Thoracic aorta (tissue), 2 donors: ENCODE measurements at places on chromosomes 2 and 18. TPM values are rescaled to one million over a fixed set of nuclear protein-coding genes. Genes with fewer than 3 reads are reported as not detected.

GRCh38 chr2:16023506-16024360, 83.4 kb downstream of the MYCN start:
- no peak overlapping the region for H3K4me3 ChIP-seq
- H3K27me3 ChIP-seq, result no peaks in the 10 kb centered on the region
- no peaks in the 10 kb centered on the region for H3K4me1 ChIP-seq
- no peak for DNase-seq
- H3K36me3 ChIP-seq, result no peaks in the 10 kb centered on the region
- H3K27ac ChIP-seq, result no peak overlapping the region

DNA sequence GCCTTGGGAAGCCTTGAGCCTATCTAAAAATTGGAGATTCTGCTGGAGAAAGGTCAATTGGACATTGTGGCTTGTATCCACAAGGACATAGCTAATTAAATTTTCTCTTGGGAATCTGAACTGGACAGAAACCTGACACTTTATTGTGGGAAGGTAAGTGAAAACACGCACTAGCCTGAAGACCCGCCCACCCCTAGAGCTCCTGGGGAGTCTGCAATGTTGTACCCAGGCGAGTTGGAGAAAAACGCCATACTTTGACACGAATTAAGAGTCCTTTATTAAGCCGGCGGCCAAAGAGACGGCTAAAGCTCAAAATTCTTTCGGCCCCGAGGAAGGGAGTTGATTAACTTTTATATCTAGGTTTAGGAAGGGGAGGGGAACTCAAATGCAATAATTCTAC, 1.2 kb upstream of the ZNF892 start:
- no peaks in the 10 kb centered on the region for H3K27me3 ChIP-seq
- no peak for DNase-seq
- H3K4me3 ChIP-seq, result peak overlapping the region; percentile 77
- H3K4me1 ChIP-seq, result peaks cover 4% of the 10 kb centered on the region
- no peak overlapping the region for H3K27ac ChIP-seq

- H3K27ac ChIP-seq, result no peak overlapping the region
- no peak for DNase-seq
- no peak overlapping the region for H3K4me3 ChIP-seq
These were observed 2.3 kb downstream of the IL18R1 start for GRCh38 chr2:102357937-102358336.

PLCD4 gene
- total RNA-seq, result 8.3 TPM
